ENCODE measurements at places on chromosomes 7 and 10.

- DNase-seq = no peak
- H3K27ac ChIP-seq = no peak overlapping the region
- H3K36me3 ChIP-seq = no peaks in the 10 kb centered on the region
- H3K4me1 ChIP-seq = peaks cover 4% of the 10 kb centered on the region
- H3K27me3 ChIP-seq = peaks cover 11% of the 10 kb centered on the region
Observed at GRCh38 chr7:151987748-151988529, 31.7 kb downstream of the GALNTL5 start.

DNA sequence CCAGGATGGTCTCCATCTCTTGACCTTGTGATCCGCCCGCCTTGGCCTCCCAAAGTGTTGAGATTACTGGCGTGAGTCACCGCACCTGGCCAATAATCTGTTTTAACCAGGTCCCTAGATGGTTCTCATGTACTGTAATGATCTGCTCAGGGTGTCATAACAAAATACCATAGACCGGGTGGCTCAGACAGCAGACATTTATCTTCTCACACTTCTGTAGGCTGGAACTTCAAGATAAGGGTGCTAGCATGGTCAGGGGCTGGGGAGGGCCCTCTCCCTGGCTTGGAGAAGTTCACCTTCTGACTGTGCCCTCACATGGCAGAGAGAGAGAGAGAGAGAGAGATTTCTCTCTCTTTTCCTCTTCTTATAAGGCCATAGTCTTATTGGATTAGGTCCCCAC is 279.4 kb upstream of the LYZL1 start:
- H3K27me3 ChIP-seq = no peaks in the 10 kb centered on the region
- no peak for DNase-seq
- no peaks in the 10 kb centered on the region for H3K4me1 ChIP-seq

DNA sequence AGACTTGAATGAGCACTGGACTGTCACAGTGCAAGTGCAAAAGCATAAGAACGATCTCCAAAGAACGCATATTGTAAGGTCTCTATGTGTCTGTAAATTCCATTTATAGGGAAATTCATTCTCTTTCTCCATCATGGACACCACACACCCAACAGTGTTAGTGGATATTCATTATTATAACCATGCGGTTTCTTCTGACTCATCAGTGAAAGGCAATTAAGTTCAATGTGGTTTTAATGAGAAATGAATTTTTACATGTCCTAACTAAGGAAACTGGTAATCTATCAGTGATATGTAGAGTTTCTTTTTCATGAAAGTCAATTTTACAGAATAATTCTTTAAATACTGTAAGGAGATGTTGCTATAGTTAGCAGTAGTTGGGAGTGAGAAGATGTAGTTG is 25.9 kb downstream of the GIMAP8 start:
- peaks cover 62% of the 10 kb centered on the region for H3K4me1 ChIP-seq
- H3K36me3 ChIP-seq = peaks cover 39% of the 10 kb centered on the region
- peak overlapping the region; percentile 40 for H3K4me3 ChIP-seq

- H3K27ac ChIP-seq = no peak overlapping the region
- peaks cover 11% of the 10 kb centered on the region for H3K4me1 ChIP-seq
- H3K27me3 ChIP-seq = no peaks in the 10 kb centered on the region
- no peak overlapping the region for H3K4me3 ChIP-seq
- no peak for DNase-seq
Observed at GRCh38 chr7:132899833-132900232, 182.1 kb downstream of the CHCHD3 start.

- peaks cover 40% of the 10 kb centered on the region for H3K4me1 ChIP-seq
- no peak overlapping the region for H3K4me3 ChIP-seq
- H3K27ac ChIP-seq = peak overlapping the region; percentile 29
- H3K27me3 ChIP-seq = no peaks in the 10 kb centered on the region
- DNase-seq = peak; percentile 29
Observed at GRCh38 chr10:75108684-75109458, 2.6 kb upstream of the SAMD8 start.

GRCh38 chr7:30436046-30436445 is 42.5 kb downstream of the NOD1 start:
- peaks cover 10% of the 10 kb centered on the region for H3K4me1 ChIP-seq
- H3K4me3 ChIP-seq = no peak overlapping the region
- DNase-seq = no peak
- no peaks in the 10 kb centered on the region for H3K27me3 ChIP-seq

GRCh38 chr7:134724606-134725005 is 54.8 kb upstream of the CALD1 start:
- H3K4me3 ChIP-seq = no peak overlapping the region
- H3K4me1 ChIP-seq = no peaks in the 10 kb centered on the region
- peaks cover 1% of the 10 kb centered on the region for H3K36me3 ChIP-seq
- H3K27me3 ChIP-seq = no peaks in the 10 kb centered on the region
- DNase-seq = no peak
- no peak overlapping the region for H3K27ac ChIP-seq

DNA sequence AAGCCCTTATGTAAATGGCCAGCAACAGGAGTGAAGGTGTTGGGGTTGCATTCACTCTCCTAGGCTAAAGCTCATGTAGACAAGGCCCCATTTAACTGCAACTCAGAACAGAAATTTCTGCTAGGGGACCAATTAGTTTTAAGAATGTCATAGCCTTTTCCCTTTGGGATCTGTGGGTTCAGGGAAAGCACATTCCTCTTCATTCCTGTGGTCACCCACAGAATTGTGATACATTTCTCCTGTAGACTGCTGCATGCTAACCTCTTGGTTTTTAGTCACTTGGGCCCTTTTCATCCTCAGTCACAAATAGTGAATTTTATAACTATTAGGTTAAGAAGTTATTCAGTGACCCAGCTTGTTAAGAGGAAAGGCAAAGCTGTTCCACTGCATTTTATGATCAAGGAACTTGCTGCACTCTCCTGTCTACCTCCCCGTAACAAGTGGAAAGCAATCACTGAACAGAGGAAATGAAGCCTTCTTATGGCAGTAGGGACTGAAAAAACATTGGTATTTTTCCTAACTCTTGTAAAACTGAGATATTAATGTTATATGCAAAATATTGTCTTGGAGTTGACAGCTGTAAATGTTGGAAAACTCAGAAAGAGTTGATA is 124.9 kb downstream of the SND1 start:
- H3K4me1 ChIP-seq = peaks cover 29% of the 10 kb centered on the region
- H3K36me3 ChIP-seq = peaks cover 24% of the 10 kb centered on the region
- H3K27ac ChIP-seq = no peak overlapping the region
- no peaks in the 10 kb centered on the region for H3K27me3 ChIP-seq
- H3K4me3 ChIP-seq = no peak overlapping the region

DNA sequence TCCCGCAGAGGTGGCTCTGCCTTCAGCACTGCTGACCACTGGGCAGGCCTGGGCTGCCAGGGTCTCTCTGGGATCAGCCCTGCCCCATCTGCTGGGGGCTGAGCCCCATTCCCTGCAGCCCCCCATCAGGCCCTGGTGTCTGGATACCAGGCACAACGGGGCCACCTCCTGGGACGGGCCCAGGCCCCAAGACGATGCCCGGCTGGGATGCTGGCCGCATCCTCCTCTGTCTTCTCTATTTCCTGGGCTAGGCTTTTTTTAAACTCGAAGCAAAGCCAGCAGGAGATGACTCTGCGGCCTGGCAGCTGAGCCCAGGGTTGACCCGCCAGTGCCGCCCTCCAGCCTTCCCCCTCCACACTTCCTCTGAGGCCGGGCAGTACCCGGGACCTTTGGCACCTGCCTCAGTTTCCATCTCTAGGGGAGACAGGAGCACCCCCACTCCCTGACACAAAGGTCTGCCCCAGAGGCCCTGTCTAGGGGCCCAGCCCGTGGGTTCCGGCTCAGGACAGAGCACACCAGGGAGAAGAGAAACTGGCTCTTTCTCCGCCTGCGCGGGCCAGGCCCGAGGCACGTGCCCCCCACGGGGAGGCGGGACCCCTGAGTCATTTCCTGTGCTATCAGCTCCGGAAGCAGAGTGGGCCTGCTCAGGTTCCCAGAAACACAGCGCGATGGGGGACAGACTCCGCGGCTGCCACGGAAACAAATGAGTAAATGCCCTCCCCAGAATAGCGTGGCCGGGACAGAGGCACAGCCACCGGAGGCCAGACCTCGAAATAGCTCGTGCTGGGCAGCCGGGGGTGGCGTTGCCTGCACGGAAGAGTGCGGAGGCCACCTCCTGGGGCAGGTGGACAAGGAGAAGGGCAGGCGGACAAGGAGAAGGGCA is 84.6 kb upstream of the PDGFA start:
- H3K4me3 ChIP-seq = peak overlapping the region; percentile 90
- no peaks in the 10 kb centered on the region for H3K27me3 ChIP-seq
- peaks cover 51% of the 10 kb centered on the region for H3K36me3 ChIP-seq
- peak overlapping the region; percentile 99 for H3K27ac ChIP-seq

- H3K36me3 ChIP-seq = no peaks in the 10 kb centered on the region
- H3K27ac ChIP-seq = no peak overlapping the region
- peaks cover 6% of the 10 kb centered on the region for H3K27me3 ChIP-seq
- peaks cover 2% of the 10 kb centered on the region for H3K4me1 ChIP-seq
- no peak overlapping the region for H3K4me3 ChIP-seq
Observed at GRCh38 chr10:104417637-104418292, 64.1 kb downstream of the CFAP58 start.

DNA sequence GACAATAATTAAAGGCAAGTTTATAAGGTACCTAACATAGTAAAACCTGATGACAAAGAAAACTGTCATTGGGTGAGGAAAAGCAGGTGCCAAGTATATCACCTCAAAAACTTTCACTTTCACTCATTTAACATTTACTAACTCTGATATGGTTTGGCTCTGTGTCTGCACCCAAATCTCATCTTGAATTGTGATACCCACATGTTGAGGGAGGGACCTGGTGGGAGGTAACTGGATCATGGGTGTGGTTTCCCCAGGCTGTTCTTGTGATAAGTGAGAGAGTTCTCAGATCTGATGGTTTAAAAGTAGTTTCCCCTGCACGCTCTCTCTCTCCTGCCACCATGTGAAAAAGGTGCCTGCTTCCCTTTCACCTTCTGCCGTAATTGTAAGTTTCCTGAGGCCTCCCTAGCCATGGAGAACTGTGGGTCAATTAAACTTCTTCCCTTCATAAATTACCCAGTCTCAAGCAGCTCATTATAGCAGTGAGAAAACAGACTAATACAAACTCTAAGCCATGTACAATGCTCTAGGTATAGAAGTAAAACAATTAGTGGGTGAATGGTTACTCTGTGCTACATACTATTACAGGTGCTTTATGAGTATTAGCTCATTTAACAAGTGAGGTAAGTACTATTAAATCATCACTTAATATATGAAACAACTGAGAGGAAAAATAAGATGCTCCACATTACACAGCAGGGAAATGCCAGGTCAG is 199.0 kb downstream of the CHCHD3 start:
- peaks cover 28% of the 10 kb centered on the region for H3K4me1 ChIP-seq
- peak overlapping the region; percentile 35 for H3K27ac ChIP-seq
- peaks cover 36% of the 10 kb centered on the region for H3K36me3 ChIP-seq
- DNase-seq = peak; percentile 14
- no peak overlapping the region for H3K4me3 ChIP-seq

GRCh38 chr10:70584909-70585544 is 17.5 kb downstream of the PRF1 start:
- H3K36me3 ChIP-seq = no peaks in the 10 kb centered on the region
- DNase-seq = no peak
- no peak overlapping the region for H3K4me3 ChIP-seq
- peaks cover 71% of the 10 kb centered on the region for H3K4me1 ChIP-seq

DNA sequence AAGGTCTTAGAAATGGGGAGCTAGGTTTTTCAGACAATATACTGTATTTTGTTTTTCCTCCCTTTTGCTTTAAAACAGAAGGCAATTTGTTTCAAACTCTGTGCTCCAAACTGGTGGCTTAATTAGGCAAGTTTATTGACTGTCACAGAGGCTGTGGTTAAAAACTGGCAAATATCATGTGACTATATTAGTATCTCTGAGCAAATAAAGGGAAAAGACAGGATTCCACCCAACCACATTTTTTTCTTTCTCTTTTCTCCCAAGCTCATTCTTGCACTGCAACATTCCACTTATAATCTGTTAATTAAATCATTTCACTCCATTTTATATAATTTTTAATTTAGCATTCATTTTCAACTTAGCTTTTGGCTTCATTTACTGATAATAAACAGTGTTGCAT is 615.8 kb downstream of the AUTS2 start:
- no peaks in the 10 kb centered on the region for H3K27me3 ChIP-seq
- H3K27ac ChIP-seq = no peak overlapping the region
- DNase-seq = no peak
- H3K36me3 ChIP-seq = no peaks in the 10 kb centered on the region
- no peak overlapping the region for H3K4me3 ChIP-seq
- H3K4me1 ChIP-seq = no peaks in the 10 kb centered on the region

DNA sequence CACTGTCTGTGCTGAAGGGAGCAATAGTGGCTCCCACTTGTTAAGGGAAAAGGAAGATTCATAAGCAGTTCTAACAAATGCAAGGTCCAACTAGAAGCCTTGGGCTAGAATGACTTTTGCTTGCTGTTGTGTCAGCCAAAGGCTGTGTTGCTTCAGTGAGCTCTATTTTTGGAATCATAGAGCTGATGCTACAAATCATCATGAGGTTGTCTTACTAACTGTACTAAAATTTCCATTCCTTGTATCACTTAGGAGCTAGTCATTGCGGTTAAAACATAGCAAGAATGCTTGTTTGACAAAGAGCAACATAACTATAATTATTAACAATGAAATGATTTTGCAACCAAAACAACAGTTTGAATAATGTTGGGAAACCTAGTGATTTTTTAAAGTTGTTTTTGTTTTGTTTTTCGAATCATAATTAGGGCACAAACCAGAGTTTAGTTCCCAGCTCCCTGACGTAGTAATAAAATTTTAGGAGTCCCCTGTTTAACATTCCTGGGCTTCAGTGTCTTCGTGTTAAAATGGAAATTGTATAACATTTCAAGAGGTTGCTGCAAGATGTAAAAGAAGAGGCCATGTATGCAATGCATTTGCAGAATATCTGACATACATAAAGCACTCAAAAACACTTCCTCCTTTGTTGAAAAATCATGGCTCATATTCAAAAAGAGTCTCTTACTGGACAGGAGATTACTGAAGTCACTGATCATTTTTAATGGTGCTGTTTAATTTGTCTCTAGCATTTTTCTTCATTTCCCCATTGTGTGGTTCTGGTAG is 183.4 kb downstream of the MACC1 start:
- H3K27me3 ChIP-seq = no peaks in the 10 kb centered on the region
- H3K4me3 ChIP-seq = no peak overlapping the region
- no peak overlapping the region for H3K27ac ChIP-seq
- DNase-seq = no peak
- H3K36me3 ChIP-seq = no peaks in the 10 kb centered on the region

DNA sequence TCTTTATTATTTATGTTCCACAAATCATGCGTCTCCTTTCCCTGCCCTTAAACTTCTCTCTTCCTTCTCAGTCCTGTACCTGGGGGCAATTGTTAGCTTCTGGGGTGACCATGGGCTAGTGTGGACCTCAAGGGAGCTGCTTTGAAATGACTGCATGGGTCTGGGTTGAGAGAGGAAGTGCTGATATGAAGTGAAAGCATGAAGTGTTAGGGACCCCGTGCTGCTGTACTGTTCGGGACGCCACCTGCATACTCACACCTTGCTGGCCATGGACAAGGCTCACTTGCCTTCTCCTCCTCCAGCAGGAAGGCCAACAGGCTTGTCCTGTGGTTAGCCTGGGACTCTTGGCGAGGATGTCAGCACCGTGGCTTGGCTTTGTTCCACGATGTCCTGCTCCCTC is 56.7 kb downstream of the MTPN start:
- peaks cover 5% of the 10 kb centered on the region for H3K4me1 ChIP-seq
- peaks cover 6% of the 10 kb centered on the region for H3K36me3 ChIP-seq
- H3K27ac ChIP-seq = peak overlapping the region; percentile 4
- no peak overlapping the region for H3K4me3 ChIP-seq
- H3K27me3 ChIP-seq = no peaks in the 10 kb centered on the region
- DNase-seq = no peak

- no peak for DNase-seq
- H3K36me3 ChIP-seq = no peaks in the 10 kb centered on the region
- no peaks in the 10 kb centered on the region for H3K27me3 ChIP-seq
- no peak overlapping the region for H3K27ac ChIP-seq
- H3K4me1 ChIP-seq = no peaks in the 10 kb centered on the region
Observed at GRCh38 chr10:34273340-34273739, 541.8 kb downstream of the PARD3 start.

Data from activated naive CD8-positive, alpha-beta T cell treated with anti-CD3 and anti-CD28 coated beads, Interleukin-2, amount 50 U/mL, for 24 hours (primary cell).